Stimulated activated CD4-positive, alpha-beta T cell treated with anti-CD3 and anti-CD28 coated beads, Interleukin-4, amount 100 ng/mL, for 24 hours (primary cell): ENCODE measurements at places on chromosomes 2 and 18.
A peak's percentile ranks its signal among the peaks of the same experiment; 100 is the strongest.

- no peak for DNase-seq
Observed at GRCh38 chr2:226915846-226916360, 80.0 kb downstream of the RHBDD1 start.

- DNase-seq = no peak
Observed at GRCh38 chr18:58362027-58362575, 266.8 kb downstream of the ALPK2 start.

DNA sequence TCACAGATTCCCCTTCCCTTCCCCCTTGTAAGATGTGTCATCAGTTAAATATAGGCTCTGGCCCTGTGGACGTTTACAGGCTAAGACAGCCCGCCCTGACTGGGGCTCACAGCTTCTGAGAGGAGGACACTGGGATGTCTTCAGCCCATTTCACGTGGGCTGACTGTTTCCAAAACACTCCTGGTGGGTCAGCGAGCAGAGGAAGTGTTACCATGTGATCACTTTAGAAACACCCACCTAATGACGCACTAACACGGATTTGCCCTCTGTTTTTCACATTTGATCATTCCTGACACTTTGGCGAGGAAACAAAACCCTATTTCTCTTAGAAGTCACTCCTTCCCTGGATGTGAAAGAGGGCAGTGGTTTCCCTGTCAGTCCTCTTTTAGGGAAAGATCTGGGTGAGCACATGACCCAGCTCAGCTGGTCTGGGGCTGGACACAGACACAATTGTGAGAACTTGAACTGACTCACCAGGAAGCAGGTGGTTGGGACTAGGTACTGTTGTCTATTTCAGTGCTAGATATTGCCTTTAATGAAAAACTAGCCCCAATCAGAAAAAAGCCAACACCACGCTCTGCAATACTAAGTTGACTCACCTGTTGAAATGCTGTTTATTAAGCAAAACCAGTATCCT lies 38.8 kb downstream of the BMP10 start:
- peak; percentile 58 for DNase-seq

DNA sequence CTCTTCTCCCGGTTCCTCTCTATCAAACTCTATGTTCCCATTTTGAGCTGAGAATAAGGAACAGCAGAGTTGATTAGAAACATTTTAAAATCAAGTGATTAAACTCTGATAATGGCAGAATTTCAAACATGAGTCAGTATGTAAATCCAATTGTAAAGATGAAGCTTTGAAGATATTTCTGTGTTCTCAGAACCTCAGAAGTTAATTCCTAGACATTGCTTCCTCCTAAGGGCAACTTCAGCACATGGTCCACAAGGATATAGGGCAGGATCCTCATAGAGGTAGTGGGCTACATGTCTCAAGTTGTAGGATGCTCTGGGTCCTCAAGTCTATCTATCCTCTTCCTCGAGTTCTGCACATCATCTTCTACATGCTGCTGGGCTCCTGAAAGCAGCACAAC lies 46.3 kb downstream of the QPCT start:
- DNase-seq = no peak

DNA sequence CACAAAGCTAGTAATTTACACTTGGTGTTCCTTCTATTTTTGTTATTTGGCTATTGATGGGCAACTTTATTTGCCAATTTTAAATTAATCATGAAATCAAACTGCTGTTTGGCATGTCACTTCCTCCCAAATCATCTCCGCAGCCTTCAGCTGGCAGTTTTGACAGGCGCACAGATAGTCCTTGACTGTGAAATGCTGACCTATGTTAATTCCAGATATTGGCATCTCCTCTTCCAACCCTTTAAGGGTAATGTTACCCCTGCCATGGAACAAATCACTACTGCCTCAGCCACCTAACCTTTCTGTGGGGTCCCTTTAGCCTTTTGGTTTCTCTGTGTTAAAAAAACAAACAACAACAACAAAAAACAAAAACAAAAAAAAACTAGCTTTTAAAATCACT lies 182.4 kb upstream of the TANK start:
- DNase-seq = no peak
